ENCODE measurements at places on chromosomes 7 and 10.

DNA sequence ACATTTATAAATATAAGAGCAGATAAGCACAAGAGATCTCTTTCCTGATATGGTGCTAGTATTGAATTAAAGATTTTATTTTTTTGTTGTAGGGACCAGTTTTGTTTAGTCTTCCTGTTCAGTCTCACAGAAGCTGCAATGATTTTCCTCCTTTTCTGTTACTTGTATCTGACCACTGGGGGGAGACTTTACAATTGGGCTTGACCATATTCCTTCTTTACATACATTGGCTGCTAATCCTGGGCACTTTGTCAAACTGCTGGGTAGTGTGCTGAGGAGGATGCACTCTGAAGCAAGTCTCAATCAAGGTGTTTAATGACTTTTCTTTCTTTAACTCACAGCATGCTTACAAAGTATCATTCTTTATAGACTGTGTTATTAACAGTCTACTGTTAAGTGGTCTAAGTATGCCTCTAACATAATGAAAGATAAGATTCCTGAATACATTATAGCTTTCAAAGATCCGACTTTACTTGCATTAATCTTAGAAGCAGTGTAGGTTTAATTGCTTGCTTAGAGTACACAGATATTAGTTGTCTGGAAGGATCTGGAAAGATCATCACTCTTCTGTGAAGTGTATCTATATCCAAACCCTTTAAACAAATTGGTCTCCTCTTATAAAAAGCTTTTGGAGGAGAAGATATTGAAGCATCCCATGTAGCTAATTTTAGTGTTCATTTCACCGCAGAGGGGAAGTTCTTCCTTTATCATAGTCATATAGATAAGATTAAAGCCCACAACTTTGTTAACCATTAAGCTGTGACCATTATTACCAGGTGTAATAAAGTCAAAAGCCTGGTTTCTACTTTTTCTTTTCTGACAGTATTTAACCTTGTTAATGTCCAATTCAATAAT, 3.1 kb downstream of the PALS2 start:
- peak; percentile 68 for DNase-seq

DNA sequence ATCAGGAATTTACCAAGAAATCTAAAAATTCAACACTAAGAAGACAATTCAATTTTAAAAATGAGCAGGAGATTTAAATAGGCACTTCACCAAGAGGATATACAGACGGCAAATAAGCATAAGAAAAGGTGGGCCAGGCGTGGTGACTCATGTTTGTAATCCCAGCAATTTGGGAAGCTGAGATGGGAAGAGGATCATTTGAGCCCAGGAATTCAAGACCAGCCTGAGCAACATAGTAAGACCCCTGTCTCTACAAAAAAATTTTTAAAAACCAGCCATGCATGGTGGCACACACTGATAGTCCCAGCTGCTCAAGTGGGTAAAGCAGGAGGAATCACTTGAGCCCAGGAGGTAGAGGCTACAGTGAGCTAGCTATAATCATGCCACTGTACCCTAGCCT, 3.5 kb upstream of the AKR1D1 start:
- DNase-seq: no peak

DNA sequence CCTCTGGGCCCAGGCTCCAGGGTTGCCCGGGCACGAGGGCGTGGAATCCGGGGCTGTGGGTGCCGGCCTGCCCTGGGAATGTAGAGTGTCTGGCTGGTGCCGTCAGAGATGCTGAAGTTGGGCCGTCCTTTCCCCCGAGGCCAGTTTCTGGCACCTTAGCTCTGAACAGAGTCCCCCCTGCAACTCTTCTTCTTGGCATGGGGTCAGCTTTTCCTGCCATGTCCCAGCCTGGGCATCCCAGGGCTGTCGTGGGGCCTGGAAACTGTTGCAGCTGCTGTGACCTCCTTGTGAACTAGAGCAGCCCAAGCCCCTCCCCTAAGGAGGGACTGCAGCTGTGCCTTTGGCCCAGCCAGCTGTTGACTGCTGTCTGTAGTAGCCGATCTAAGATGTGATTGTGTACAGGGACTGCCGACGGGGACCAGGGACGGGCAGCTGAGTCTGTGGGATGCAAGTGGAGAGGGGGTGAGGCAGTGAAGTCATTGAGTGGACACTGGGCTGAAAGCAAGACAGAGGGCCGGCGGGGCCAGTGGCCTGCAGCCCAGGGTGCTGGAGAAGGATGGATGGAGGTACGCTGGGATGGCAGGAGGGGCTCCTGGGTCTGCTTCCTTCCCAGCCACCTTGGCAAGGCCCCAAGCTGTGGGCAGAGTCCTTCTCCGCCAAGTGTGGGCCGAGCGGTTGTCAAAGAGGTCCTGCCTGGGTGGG, 35.8 kb downstream of the GBX1 start:
- DNase-seq: no peak

DNA sequence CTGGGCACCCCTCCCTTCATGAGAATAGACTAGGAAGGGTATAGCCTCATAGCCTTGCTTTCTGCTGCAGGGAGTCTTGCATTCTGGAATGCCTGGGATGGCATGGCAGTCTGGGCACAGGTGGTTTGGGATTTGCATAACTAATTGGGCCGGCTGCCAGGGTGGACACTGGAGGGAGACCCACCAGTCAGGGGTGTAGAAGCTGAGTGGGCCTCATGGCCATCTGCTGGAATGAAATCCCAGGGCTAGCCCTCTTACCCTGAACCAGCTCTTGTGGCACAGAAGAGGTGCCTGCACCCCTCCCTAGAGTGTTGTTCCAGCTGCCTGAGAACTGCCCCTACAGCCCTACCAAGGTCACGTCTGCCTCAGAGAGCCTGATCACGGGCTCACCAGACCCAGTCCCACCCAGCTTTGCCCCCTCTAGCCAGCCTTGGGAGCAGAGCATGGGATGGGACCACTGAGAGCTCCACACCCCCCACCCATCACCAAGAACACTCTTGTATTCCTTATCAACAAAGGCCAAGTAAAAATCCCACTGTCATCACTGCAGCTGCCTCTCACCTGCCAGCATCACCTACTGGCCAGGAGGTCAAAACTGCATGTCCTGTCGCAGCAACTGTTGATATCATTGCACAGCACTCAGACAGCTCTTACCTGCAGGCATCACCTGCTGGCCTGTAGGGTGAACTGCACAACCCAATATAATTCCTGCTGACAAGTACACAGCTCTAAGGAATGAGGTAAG, 148.9 kb downstream of the ZEB1 start:
- no peak for DNase-seq

DNA sequence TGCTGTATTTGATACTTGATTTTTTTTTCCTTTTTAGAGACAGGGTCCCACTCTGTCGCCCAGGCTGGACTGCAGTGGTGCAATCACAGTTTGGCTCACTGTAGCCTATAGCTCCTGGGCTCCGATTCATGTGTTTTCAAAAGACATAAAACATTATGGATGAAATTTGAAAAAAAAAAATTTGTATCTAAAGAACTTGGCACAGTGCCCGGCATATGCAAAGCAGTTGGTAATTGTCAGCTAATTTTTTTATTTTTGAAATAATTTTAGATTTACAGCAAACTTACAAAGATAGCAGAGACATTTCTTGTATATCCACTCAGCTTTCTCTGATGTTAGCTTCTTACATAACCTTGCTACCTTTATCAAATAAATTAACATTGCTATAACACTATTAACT, 20.3 kb upstream of the SAMD8 start:
- no peak for DNase-seq

DNA sequence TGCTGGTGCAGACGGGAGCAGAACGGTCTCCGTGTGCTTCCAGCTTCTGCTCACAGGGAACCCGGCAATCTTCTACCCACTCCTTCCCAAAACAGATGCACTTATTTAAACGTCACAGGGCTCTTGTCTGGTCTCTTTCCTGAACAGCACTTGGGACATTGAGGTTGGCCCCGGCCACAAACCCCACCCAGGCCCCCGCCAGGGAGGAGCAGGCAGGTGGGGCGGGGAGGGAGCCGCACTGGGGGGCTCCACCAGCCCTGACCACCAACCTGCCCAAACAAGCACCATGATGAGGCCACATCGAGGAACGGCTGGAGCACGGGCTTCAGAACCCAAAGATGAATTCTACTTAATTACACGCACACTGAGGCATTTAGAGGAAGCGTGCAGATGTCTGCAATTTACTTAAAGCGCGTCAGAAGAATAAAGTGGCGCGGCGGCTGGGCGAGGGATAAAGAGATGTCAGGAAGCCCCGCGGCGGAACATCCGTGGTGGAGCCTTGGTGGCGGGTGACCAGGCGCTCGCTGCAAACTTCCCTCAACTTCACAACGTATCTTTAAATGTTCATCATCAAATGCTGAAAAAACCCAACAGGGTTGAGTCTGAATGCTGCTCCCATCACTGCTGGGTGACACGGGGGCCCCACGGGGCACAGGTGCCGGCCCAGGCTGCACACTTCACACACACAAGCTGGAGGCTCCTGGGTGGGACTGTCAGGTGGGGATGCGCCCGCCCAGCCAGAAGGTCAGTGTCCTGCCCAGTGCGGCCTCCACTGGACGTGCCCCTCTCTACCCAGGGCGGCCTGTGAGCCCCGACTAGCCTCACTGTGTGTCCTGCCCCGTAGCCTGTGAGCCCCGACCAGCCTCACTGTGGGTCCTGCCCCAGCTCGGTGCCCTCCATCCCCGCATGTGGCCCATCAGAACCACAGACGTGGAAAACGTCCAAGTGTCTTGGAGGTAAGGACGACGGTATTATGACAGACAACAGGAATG, 279.2 kb downstream of the MAD1L1 start:
- no peak for DNase-seq

DNA sequence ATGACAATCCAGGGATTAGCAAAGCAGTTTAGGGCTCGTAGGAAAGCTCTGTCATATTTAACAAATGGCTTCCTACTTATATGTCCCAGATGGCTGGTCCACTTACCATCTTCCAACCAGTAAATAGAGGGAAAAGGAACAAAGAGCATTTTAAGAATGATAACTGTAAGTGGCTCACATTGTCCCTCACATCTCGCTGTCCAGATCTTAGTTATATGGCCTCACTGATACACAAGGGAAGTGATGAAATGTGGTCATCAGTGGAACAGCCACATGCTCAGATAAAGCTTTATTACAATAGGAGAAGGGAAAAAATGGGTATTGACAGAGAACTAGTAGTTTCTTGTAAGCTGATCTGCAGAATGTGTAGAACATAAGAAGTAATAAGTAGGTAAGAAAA, 35.8 kb downstream of the IQUB start:
- DNase-seq: no peak

- DNase-seq: no peak
Observed at GRCh38 chr10:98364432-98365102, 50.4 kb downstream of the PYROXD2 start.

DNA sequence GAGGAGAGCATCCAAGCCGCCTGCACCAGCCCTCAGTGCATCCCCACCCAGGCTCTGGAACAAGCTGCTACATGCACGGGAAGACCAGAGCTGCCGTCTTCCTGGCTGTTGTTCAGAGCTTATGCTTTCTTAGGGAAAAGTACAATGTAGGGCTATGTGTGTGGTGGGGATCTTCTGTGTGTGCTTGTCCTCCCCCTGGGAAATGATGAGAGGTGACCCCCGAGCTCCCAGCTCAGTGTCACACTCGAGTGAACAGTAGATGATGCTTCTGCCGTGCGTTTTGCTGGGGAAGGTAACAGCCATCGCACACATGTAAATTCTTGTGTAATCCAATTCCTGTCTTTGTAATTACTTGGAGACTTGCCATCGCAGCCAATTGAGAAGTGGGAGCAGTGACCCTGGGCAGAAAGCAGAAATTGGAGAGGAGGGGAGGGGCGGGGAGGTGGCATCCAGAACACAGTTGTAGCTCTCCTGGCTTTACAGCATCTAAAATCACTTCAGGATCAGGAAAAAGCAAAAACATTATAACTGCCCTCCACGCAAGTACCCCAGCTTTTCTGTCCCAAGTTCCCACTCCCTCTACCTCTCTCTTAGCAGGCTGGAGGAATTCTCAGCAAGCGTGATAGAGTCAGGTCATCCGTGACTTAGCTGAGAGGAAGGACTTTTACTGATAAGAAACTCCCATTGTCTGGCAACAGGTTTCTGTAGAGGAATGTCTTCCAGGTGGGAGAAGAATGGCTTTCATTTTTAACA, 149.6 kb downstream of the TCF7L2 start:
- no peak for DNase-seq

- no peak for DNase-seq
Observed at GRCh38 chr7:152583006-152583405, 92.9 kb downstream of the XRCC2 start.

- DNase-seq: no peak
Observed at GRCh38 chr7:102454468-102454867, 10.2 kb downstream of the ALKBH4 start.

DNA sequence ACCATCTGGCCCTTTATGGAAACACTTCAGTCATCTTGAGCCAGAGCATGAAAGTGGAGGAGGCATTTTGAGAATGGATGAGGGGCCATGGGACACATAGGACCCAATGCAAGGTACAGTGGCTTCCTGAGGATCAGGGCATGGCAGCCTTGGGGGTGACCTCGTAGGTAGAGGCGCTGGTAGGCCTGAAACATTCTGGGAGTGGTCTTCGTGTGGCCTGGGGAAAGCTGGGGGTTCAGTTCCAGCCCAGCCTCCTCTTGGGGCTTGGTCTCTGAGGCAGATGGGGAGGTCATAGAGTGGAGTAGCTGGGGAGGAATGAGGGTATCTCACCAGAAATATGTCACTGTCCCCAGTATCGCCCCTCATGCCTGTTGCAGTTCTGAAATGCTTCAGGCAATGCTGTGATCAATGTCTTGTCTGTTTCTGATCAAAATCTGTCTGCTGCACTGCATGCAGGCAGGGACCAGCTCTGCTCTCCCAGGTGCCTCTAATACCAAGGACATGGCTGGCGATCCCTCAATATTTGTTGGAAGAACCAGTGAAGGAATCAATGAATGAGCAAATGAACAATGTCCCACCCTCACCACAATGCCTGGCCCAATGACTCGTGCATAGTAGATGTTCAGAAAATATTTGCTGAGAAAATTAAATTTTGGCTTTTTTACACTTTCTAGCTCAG, 90.9 kb downstream of the CHST15 start:
- no peak for DNase-seq

- DNase-seq: no peak
Observed at GRCh38 chr10:71530781-71531180, 134.1 kb downstream of the CDH23 start.

- DNase-seq: no peak
Observed at GRCh38 chr10:43316988-43317387, 50.1 kb upstream of the RASGEF1A start.
